Activated T-cell treated with anti-CD3 and anti-CD28 coated beads, Interleukin-2, amount 50 U/mL, for 72 hours (primary cell): ENCODE measurements at places on chromosomes 3 and 15. TPM values are rescaled to one million over a fixed set of nuclear protein-coding genes. Genes with fewer than 3 reads are reported as not detected.
A peak's percentile ranks its signal among the peaks of the same experiment; 100 is the strongest.

DNA sequence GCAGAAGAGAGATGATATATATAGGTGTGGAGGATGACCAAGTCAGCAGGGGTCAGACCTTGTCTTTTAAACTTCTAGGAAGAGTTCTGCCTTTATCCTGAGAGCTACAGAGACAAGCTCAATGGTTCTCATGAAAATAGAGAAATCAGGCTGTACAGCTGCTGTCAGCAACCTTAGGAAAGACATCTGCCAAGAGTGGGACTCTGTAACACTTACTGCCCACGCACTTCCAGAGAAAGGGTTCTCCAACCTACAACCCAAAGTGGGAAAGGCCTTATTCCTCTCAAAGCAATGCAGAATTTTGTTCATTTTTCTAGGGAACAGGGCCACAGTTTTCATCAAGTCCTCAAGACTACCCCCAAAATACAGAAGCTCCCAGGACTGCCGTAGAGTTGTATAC lies 138.7 kb downstream of the STT3B start:
- H3K4me1 ChIP-seq: no peaks in the 10 kb centered on the region
- H3K27me3 ChIP-seq: no peaks in the 10 kb centered on the region
- no peak overlapping the region for H3K4me3 ChIP-seq

- no peak for DNase-seq
- no peaks in the 10 kb centered on the region for H3K27me3 ChIP-seq
- H3K4me1 ChIP-seq: no peaks in the 10 kb centered on the region
- H3K4me3 ChIP-seq: no peak overlapping the region
- H3K36me3 ChIP-seq: no peaks in the 10 kb centered on the region
Measured at GRCh38 chr3:76824658-76825240, 215.2 kb upstream of the ROBO2 start.

DNA sequence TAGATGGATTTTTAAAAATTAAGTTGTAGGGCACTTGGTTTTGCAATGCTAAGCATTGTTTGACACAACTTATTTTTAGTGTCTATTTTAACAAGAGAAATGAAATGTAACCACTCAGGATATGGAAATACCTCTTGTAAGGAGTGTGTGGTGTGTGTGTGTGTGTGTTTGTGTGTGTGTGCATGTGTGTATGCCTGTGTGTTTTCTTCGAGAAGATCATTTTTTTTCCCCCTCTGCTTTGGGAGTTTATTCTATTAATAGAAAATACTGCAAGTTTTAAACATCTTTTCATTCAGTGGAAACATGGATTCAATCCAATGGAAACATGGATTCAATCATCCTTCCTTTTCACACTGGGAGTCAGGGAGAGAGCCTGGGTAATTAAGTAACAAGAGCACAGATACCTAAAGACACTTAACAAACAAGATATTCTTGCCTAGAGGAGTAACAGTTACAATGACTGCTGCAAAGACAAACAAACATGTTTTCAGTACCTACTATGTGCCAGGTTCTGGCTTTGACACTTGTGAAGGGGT lies 567.2 kb upstream of the TBL1XR1 start:
- no peak overlapping the region for H3K27ac ChIP-seq
- H3K36me3 ChIP-seq: peaks cover 12% of the 10 kb centered on the region
- H3K4me3 ChIP-seq: no peak overlapping the region
- H3K4me1 ChIP-seq: no peaks in the 10 kb centered on the region
- no peak for DNase-seq

DNA sequence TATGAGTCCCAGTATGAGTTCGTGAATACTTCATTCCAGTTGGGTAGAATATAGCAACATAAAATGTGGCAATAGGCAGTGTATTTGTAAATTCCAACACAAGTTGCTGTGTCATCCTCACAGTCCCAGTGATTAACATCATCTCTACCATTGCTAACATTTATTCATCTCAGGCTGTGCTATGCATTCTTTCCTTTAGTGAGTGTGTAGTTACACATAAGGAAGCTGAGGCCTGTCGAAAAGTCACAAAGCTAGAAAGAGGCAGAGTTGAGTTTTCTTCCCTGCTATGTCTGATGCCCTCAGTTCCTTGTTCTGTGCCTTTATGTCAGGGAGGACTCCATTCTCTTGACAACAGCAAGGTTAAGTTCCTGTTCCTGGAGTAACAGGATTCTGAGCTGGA lies 96.4 kb downstream of the FNDC3B start:
- H3K4me1 ChIP-seq: peaks cover 59% of the 10 kb centered on the region
- no peak overlapping the region for H3K4me3 ChIP-seq
- H3K36me3 ChIP-seq: no peaks in the 10 kb centered on the region
- DNase-seq: no peak
- no peaks in the 10 kb centered on the region for H3K27me3 ChIP-seq

DNA sequence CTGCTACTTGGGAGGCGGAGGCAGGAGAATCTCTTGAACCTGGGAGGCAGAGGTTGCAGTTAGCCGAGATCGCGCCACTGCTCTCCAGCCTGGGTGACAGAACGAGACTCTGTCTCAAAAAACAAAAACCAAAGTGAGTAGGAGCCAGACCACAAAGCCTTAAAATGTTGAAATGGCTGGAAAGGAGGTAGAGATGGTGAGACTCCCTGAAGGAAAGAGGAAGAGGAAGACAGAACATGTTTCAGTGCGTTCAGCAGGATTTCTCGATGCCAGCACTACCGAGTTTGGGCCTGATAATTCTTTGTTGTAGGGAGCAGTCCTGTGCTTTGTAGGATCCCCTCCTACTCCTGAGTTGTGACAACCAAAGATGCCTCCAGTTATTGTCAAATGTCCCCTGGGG lies 189.9 kb downstream of the AKAP13 start:
- H3K36me3 ChIP-seq: peaks cover 3% of the 10 kb centered on the region
- peak overlapping the region; percentile 7 for H3K27ac ChIP-seq
- no peaks in the 10 kb centered on the region for H3K27me3 ChIP-seq
- H3K4me1 ChIP-seq: peaks cover 23% of the 10 kb centered on the region

Gene LARP6
- total RNA-seq: not detected

Gene SEMA5B
- total RNA-seq: not detected
